ENCODE measurements at places on chromosomes 16 and 17. TPM values are rescaled to one million over a fixed set of nuclear protein-coding genes. Genes with fewer than 3 reads are reported as not detected.

Gene GLIS2
- 1.7 TPM for total RNA-seq

Gene NTN1
- total RNA-seq, result 0.67 TPM

Gene SPN
- 0.71 TPM for total RNA-seq

Gene VPS25
- 40.0 TPM for total RNA-seq

DNA sequence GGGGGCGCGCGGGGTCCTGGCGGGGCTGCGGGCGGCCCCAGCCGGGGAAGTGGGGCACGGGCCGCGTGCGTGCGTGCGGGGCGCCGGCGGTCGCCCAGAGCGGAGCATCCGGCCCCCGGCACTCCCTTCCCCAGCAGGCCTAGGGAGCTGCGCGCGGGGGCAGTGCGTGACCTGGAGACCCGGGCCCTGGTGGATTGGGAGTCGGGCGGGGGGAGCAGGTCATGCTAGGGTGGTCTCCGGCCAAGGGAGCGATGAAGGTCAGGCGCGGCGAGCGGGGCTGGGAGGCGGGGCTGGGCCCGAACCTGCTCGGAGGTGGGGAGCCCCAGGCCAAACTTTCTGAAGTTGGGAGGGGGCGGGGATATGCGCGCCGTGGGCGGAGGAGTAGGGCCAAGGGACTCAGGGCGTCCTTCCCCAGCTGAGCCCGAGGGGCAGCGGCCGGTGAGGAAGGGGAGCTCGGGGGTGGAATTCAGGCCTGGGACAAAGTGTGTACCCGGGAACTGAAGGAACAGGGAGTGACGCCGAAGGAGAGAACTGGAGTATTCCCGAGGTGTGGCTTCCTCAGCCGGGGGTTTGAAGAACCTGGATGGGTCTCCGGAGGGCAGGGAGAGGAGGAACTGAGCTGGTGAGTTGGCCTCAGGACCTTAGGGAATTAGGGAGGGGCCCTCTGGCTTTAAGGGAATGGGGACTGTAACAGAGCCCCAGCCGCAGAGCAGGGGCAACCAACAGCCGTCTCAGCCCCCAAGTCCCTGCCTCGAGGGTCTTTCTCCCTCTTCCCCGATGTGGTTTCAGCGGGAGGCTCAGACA is 589 bp downstream of the XYLT2 start:
- peak overlapping the region; percentile 86 for H3K4me3 ChIP-seq
- peak; percentile 68 for DNase-seq
- H3K36me3 ChIP-seq, result no peaks in the 10 kb centered on the region
- peaks cover 16% of the 10 kb centered on the region for H3K4me1 ChIP-seq
- H3K27ac ChIP-seq, result no peak overlapping the region

DNA sequence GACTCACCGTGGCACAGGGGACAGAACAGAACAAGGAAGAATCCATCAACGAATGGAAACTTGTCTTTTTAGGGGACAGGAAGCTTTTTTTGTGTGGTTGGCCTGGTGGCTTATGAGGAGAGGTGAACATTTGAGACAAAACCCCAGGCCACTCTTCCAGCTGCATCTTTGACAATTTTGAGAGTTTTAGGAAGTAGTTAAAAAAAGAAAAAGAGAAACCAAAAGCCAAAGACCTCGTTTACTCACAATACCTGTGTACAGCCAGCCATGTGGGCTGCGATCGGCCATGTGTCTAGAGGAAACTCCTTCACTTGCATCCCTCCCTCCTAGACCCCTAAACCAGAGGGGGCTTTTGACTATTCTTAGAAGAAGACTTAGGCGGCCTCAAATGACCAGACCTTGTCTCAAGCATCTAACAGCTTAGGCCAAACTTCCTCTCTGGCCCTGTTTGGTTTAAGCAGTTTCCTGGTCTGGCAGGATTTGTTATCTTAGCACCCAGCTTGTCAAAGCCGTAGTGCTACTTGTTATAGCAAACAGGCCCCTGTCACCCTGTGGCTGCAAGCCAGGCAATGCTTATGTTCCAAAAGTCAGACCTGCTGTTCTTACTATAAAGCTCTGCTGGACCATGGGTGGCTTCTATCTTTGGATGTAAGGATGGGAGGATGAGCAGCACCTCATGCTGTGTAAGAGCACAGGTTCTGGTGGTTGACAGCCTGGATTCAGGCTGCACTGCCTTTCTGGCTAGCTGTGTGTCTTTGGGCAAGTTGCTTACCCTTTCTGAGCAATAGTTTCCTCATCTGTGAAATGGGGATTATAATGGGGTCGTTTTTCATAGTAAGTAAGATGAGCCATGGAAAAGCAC is 17.7 kb downstream of the KSR1 start:
- no peak for DNase-seq
- no peak overlapping the region for H3K27ac ChIP-seq
- H3K4me1 ChIP-seq, result no peaks in the 10 kb centered on the region
- H3K27me3 ChIP-seq, result no peaks in the 10 kb centered on the region

DNA sequence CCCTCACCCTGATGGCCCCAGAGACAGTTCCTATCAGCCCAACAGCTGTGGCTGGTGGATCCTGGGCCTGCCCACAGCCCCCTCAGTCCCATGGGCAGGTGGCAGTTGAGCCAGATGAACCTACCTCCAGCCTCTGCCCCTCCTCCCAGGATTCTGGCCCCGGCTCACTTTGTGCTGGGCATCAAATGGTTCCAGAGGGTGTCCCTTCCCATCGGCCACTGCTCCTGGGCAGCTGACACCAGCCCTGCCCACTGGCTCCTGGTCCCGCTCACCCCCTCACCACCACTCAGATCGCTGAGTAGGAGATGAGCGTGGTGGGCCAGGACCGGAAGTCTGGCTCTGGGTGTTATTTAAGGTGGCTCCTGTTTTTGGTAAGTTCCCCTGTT is 2.0 kb downstream of the TTYH2 start:
- no peaks in the 10 kb centered on the region for H3K36me3 ChIP-seq
- H3K27me3 ChIP-seq, result no peaks in the 10 kb centered on the region
- peak overlapping the region; percentile 96 for H3K27ac ChIP-seq
- peaks cover 33% of the 10 kb centered on the region for H3K4me1 ChIP-seq

DNA sequence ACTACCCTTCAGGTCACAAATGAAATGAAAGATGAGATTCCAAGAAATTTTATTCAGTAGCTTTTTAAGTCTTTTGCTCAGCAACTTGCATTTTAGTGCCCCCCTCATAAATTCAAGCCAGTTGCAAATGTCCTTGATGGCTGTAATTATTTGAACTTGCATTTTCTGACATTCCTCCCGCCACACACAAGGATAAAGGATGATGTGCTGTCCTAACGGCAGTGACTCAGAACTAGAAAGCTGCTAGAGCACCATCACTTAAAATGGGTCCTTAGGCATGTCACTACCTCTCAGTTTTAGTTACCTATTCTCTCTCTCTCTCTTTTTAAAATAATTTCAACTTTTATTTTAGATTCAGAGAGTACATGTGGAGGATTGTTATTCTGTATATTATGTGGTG is 306.7 kb downstream of the CNTNAP4 start:
- no peak overlapping the region for H3K27ac ChIP-seq
- H3K27me3 ChIP-seq, result no peaks in the 10 kb centered on the region
- H3K36me3 ChIP-seq, result no peaks in the 10 kb centered on the region
- H3K4me3 ChIP-seq, result no peak overlapping the region
- DNase-seq, result no peak
